ENCODE measurements at places on chromosomes 2 and 18.

GRCh38 chr2:240204431-240205276 is 64.2 kb upstream of the OTOS start:
- no peak for DNase-seq

DNA sequence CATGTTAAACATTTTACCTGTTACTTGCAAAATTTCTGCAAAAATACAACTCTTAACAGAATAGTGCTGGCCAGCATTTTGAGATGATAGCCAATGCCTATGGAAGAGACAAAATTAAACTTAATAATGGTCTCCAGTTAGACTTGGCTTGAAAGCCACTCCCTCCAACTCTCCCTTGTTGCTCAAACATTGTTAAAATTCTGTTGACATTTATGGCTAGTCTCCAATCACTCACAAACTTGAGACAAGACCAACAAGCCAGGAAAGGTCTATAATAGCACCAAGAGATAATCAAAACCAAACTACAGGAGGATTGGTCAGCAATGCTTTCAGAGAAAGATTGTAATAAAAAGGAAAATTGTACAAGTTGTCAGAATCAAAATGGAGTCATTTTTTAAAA is 770.7 kb upstream of the NXPH2 start:
- DNase-seq: no peak

DNA sequence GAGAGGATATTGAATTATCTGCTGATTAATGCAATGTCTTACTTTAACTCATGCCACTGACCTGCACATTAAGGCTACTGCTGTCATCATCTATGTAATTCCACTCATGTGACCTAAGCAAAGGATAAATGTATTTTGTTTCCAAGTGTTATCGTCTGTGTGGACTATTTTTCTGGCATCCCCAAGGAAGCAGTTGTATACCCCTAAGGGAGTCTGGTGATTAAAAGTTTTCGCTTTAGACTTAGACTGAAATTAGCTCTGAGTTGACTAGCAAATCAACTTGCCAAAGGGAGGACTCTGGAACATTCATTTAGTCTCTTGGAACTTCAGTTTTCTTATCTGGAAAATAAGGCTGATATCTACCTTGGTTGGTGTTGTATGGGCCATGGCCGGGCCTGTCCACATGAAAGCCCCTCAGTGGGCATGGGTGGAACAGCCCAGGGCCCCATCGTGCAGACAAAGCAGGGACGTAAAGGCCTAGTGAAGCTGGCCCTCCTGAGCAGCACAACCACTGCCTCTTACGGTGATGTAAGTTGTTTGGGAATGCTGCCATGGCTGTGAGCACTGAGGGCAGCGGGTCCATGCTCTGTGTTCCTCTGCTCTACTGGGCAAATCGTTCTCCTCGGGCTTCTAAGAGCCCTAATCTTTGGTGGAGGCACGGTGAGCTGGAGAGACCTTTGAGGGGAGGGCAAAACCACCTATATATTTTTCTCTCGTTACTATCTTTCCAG is 144.4 kb upstream of the RNF152 start:
- DNase-seq: no peak

GRCh38 chr2:152420936-152421335 is 86.0 kb downstream of the FMNL2 start:
- no peak for DNase-seq

DNA sequence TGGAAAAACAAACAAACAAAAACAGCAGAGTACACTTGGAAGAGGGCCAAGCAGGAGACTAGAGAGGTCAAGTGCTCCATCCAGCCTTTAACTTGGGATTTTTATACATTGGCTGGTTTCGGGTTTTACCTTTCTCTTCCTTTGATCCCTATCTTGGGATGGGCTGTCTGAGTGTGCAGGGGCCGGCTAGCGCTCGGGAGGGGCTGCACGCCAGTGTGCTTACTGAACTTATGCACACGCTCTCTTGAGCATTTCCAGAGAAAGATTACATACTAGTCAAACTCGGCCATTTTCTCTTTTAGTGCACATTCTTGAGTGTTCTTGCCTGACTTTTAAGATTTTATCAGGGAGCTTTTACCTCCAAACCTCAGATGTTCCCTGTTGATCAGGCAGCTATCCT is 707.8 kb downstream of the DSC3 start:
- DNase-seq: no peak

DNA sequence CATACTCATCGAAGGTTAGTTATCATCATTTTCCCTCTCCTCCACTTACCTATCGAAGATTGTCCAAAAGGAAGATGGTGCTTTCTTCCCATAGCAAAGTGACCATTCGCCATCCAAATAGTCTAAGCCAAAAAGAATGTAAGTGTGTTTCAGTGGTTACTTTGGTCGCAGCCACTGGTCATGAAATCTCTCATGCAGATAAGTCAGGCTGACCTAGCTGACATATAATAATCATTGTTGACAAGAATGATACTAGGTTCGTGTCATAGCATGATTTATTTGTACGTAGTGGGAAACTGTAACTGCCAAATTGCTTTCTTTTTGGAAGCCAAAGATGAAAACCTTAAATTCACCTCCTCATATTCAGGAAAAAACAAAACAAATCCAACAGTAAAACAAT is 89.6 kb upstream of the PMAIP1 start:
- no peak for DNase-seq

DNA sequence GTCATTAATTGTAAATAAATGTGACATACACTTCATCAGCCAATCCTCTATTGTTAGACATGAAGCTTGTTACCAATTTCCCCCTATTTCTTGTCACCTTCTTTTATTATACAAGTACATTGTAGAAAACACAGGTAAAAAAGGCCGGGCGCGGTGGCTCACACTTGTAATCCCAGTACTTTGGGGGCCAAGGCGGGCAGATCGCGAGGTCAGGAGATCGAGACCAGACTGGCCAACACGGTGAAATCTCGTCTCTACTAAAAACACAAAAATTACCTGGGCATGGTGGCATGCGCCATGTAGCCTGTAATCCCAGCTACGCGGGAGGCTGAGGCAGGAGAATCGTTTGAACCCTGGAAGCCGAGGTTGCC is 42.7 kb upstream of the UBE2F start:
- DNase-seq: no peak

GRCh38 chr2:161134547-161135518 is 25.4 kb upstream of the TANK start:
- DNase-seq: no peak

DNA sequence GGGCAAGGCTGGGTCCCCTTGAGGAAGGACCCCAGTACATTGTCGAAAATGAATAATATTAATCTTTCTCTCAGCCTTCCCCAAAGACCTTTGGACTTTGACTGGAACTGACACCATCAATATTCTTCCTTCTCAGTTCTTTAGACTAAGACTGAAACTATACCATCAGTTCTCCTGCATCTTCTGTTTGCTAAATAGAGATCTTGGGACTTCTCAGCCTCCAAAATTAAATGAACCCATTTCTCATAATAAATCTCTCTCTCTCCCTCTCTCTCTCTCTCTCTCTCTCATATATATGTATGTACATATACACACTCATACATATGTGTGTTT is 39.7 kb upstream of the VRK2 start:
- DNase-seq: no peak

DNA sequence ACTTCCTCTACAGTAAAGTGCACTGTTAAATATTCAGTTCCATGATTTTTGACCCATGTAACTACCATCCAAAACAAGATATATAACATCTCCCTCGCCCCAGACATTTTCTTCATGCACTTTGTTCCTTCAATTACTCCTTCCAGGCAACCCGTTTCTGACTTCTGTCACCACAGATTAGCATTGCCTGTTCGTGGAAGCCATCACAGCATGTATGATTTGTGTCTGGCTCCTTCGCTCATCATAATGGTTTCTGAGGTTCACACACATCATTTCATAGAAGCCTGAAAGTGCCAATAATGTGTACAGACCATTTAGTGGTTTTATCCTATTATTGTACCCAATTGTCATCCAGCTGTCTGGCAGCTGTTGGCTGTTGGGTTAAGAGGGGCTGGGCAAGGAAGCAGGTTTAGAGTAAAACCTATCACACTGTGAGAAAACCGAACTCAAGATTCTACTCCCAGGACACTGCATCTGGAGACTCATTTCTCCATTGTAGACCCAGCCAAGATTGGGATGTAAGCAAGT is 16.1 kb downstream of the ARHGAP28 start:
- DNase-seq: no peak

GRCh38 chr2:64568836-64569235 is 44.7 kb downstream of the AFTPH start:
- DNase-seq: no peak

GRCh38 chr2:140695155-140695554 is 1435.7 kb downstream of the LRP1B start:
- DNase-seq: no peak

- no peak for DNase-seq
These were observed 38.2 kb upstream of the MCM6 start for GRCh38 chr2:135914485-135914884.

All from stimulated activated CD8-positive, alpha-beta memory T cell treated with anti-CD3 and anti-CD28 coated beads, Interleukin-15, amount 100 ng/mL, for 24 hours (primary cell).